SK-MEL-5 (cell line): ENCODE measurements at places on chromosomes 7 and 10. TPM values are rescaled to one million over a fixed set of nuclear protein-coding genes. Genes with fewer than 3 reads are reported as not detected.
A peak's percentile ranks its signal among the peaks of the same experiment; 100 is the strongest.

- no peak for DNase-seq
Measured at GRCh38 chr7:57220746-57221145, 88.5 kb upstream of the ZNF479 start.

DNA sequence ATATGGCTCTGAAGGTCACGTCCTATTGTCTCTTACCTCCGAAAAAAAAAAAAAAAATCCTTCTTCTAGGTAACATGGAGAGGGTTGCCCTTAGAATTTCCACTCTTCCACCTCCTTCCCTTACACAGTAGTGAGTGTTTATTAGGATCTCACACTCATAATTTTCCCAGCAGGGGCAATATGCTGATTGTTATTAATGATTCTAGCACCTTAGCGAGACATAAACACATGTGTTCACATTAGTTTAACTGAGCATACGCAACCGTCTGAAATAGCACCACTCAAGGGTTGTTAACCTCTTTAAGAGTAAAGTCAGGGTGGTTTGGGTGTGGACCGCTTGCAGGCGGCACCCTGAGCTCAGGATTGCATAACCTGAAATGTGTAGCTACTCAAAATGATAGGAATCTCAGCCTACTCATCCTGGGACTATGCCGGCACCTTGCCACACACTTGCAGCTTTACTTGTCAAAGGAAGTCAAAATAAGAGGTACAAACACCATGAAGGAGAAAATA is 52.2 kb downstream of the CPEB3 start:
- no peak for DNase-seq

DNA sequence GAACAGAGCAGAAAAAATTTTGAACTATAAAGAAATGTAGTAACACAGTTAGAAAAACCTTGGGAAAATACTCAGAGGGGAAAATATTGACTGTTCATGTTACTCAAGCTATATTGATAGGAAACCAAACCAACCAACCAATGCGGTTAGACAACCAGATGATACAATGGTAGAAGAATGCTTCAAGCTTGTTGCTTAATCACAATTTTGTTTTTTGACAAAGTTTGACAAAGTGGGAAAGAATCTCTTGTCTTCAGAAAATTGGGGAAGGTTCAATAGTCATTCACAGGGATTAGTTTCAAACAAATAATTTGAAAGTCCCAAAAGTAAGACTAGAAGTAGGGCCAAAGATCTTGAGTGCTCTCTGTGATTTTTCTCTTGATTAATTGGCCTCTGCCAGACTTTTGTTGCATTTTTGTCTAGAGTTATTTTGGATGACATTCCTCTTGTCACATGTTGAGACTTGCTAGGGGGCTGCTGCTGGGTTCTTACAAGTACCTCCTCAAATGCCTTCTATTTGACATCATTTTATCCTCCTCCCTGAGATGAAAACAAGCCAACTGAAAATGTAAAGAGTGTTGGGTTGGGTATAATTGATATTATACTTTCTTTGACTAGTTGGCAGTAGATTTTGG is 233.1 kb upstream of the PHYHIPL start:
- no peak for DNase-seq

- peak; percentile 39 for DNase-seq
Measured at GRCh38 chr7:121211253-121211652, 117.5 kb upstream of the WNT16 start.

DNA sequence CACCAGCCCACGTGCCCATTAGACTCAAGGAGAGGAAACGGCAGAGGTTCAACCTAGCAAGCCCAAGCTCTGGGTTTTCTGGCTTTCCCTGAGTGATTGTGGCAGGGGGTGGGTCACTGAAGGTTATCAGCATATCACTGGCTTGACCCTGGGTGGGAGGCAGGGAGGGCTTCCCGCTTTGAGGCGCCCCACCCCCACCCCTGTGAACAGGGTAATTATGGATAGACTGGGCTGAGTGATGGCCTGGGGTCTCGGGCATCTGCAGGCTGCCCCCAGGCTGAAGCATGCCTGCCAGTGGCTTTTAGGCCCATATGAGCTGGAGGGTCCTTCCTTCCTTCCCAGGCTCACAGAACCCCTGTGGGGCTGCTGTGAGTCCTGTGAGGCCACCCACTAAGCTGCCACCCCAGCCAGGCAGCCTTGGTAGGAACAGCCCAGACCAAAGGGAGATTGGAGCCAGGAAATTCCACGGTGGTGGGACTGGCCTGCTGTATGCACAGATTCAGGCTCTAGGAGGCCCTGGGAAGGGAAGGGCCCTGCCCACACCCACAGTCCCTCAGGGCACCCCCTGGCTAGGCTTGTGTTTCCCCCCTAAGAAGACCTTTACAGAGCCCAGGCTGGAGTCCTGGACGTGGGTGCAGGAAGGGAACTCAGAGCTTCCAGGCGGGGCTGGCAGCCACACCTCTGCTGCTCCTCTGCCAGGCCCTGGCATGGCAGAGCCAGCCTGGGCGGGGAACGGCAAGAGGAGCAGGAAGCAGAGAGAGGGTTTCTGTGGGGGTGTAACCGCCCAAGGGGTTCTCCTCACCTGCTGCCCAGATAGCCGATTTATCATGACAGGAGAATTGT is 33.1 kb downstream of the GPRIN2 start:
- no peak for DNase-seq

- peak; percentile 78 for DNase-seq
Measured at GRCh38 chr7:26500749-26501352, 209.2 kb downstream of the SNX10 start.

- DNase-seq, result no peak
Measured at GRCh38 chr10:19325581-19325980, 277.0 kb downstream of the MALRD1 start.

DNA sequence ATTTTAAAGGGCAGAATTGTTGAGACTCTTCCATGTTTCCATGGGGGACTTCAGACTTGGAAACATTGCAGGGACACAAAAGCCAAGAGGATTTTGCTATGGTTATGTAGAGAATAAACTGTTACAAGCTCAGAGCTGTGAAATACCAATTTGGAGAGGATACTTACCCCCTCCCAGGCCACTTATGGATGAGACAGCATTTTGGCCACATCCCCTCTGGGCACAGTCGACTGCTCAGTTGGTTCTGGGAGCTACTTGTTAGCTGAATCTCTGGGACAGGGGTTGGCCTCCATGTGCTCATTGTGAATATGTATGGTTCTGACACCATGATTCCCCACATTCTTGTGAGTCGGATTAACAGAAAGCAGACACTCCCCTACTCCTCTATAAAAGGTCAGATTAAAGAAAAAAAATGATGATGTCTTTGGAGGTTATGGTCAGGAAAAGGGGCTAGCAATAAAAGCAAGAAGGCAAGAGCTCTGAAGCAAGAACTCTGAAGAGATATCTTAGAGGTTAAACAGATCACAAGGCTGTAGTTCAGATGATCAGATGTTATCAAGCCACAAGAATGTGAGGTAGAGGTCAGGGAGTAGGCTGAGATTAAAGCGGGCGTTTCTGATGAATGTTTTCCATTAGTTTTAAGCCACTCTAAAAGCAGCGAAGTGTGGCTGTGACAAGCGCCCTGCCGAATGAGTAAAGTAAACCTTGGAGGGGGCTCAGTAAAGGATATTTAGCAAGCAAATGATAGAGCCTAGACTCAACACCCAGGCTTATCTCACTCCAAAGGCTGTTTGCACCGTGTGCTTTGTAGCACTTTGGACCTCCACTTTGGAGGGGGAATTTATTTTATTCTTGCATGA is 17.2 kb downstream of the STAMBPL1 start:
- peak; percentile 33 for DNase-seq

- no peak for DNase-seq
Measured at GRCh38 chr7:140033036-140033435, 29.7 kb downstream of the PARP12 start.

DNA sequence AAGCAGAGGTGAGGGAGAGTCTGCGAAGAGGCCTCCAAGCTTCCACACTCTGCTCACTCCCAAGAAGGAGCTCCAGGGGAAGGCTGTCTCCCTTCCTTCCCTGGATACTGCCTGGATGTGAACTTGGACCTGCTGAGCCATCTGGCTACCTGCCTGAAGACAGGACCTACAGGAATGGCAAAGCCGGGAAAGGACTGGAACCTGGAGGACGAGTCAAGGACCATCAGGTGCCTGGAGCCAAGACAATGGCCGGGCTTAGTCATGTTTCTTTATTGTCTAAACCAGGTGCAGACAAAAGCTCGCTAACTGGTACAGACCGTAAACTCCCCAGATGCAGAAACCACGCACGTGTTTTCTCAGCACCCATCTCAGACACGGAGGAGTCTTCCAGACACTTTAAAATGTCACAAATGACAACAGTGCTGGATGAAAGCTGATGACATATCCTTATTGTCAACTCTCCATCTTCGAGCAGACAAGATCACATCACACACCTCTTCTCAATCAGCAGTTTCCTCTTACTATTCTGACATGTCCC is 12.1 kb downstream of the ASB13 start:
- DNase-seq, result no peak

DNA sequence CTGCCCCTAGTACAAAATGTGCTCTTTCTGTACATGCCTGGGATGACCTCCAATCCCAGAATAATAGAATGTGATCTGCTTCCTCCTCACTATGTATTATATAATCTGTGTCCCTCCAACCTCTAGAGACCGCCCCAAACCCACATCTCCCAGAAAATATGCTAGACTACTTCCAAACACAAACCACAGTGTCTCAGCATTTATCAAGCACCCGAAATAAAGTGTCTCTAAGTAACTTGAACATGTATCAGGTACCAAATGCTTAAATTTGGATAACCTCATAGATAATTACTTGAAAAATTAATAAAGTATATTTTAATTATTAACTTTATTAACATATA is 16.1 kb downstream of the LYZL1 start:
- no peak for DNase-seq

- DNase-seq, result no peak
Measured at GRCh38 chr7:4267341-4268039, 414.6 kb upstream of the FOXK1 start.

- no peak for DNase-seq
Measured at GRCh38 chr7:118368958-118369357, 144.5 kb downstream of the ANKRD7 start.

Gene ZDHHC16
- 40.6 and 42.1 TPM in 2 replicates for total RNA-seq

Gene ADRB1
- 2.9 and 3.3 TPM in 2 replicates for total RNA-seq

Gene HOXA5
- 6.5 and 10.3 TPM in 2 replicates for total RNA-seq

Gene SLC39A12
- total RNA-seq, result 0.05 TPM in 1 of 2 replicates, not detected in the other

Gene WEE2
- total RNA-seq, result not detected in 2 replicates

Gene GIMAP4
- not detected in 2 replicates for total RNA-seq

Gene CDC14C
- total RNA-seq, result not detected in 2 replicates

Gene OR2A12
- total RNA-seq, result not detected in 2 replicates

Gene CCDC3
- total RNA-seq, result 0.19 and 0.42 TPM in 2 replicates
